ENCODE measurements at places on chromosomes 3 and 15. TPM values are rescaled to one million over a fixed set of nuclear protein-coding genes. Genes with fewer than 3 reads are reported as not detected.

Gene MYZAP
- 0.72 TPM for total RNA-seq

- DNase-seq = no peak
Observed at GRCh38 chr3:161221806-161222600, 892 bp downstream of the NMD3 start.

DNA sequence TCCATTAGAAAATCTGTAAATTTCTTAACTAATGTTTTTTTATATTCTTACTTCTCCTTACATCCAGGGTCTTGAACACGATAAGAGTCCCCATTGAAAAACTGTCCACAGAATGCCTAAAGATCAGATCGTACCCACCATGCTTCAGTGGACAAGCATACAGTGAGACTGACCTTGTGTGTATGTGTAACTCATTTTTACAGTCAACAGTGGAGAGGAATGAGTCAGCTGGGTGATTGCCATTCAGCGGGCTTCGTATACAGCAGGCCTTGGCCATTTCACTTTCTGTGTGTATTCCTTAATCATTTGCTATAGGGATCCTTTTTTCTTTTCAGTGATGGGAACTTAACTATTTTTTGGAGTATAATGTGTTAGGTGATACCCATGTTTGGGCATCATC lies 10.6 kb downstream of the PARP14 start:
- DNase-seq = no peak

- no peak for DNase-seq
Observed at GRCh38 chr3:194339356-194339755, 11.8 kb downstream of the CPN2 start.

DNA sequence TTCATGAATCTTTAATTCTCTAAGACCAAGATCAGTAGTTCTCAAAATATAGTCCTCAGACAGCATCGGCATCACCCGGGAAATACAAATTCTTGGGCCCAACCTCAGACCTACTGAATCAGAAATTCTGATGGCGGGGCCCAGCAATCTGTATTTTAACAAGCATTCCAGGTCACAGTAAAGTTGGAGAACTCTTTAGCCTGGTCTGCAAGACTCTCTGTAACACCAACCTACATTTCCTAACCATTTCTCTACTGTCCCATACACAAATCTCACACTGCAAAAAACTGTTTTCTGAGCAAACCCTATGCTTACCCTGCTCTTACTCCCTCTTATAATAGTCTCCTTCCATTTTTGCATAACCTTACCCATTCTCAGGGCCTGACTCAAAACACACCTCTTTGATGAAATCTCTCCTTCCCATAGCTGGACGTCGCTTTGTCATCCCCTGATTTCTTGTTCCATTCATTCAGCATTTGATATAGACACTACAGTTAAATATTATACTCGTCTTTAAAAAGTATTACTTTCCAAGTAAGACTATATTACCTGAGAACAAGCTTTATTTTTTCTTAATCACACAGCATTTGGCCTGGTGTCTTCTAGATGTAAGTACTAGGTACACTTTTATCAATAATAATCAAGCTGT lies 83.3 kb upstream of the MYO5C start:
- DNase-seq = no peak

Gene PIERCE2
- total RNA-seq = not detected

DNA sequence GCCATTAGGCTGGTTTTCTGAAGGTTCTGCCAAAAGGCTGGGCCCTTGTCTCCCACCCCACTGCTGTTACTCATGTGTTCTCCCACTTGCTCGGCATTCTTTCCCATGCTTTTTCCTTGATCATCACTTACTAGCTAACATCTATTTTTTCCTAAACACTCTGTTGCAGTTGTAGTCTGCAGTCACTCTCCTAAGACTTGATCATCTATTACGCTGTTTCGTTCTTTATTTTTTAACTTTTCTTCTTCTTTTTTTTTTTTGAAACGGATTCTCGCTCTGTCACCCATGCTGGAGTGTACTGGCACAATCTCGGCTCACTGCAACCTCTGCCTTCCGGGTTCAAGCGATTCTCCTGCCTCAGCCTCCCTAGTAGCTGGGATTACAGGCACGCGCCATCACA lies 176.3 kb downstream of the IGF1R start:
- no peak for DNase-seq

GRCh38 chr15:87760547-87761314 lies 495.8 kb downstream of the NTRK3 start:
- no peak for DNase-seq

Gene GPR176
- 69.5 TPM for total RNA-seq

DNA sequence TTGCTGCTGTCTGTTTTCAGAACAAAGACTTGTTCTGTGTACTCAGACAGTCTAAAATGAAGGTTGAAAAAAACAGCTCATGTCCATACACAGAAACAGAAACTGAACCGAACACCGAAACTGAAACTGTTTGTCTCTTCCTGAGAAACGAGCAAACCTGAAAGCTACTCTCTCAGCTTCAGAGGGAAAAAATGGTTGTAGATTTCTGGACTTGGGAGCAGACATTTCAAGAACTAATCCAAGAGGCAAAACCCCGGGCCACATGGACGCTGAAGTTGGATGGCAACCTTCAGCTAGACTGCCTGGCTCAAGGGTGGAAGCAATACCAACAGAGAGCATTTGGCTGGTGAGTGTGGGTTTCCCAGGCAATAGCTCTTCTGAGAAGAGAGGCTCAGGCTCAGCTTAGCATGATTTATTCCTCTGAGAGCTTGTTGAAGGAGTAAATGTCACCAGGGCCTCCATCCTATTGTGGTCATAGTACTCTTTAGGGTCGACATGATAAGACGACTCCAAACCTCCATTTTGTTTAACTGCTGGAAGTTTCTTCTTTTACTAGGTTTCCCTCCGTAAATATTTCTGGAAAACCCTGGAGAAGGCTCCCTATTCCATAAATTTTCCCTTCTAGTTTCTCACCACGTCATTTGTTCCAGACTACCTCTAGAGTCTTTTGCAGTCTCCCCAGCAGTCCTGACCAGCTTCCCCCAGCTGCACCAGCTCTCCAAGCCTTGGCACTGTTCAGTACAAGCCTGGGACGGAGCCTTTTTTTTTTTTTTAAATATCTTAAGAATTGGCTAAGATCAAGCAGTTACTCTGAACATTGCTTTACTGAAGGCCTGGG lies at the start of gene RTP4:
Gene RTP4 (plus strand): TSS at position 135 of the 838 bp plus-strand sequence. CDS start 57 bp downstream, at position 192.
- no peak for DNase-seq

DNA sequence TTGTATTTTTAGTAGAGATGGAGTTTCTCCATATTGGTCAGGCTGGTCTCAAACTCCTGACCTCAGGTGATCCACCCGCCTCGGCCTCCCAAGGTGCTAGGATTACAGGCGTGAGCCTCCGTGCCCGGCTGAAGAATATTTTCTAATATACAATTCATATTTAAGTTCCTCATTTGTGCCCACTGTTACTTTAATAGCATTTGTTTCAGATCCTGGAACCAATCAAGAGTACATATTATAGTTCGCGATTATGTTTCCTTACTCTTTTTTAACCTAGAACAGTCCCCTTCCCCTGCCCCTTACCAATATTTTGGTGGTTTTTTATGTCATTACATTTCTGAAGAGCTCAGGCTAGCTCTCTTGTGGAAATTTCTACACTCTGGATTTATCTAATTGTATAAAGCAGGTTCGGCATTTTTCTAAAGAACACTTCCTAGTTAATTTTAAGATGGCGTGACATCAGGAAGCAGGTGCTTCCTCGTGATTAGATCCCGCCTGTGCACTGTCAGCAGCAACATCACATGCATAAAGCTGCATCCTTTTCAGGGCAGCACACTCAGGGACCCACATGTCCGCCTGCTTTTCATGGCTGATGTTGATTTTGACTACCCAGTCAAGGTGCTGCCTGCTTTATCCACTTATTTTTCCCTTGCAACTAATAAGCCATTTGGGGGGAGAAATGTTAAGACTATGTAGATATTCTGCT lies 88.7 kb upstream of the EPHB3 start:
- no peak for DNase-seq

Gene CASR
- not detected for total RNA-seq

DNA sequence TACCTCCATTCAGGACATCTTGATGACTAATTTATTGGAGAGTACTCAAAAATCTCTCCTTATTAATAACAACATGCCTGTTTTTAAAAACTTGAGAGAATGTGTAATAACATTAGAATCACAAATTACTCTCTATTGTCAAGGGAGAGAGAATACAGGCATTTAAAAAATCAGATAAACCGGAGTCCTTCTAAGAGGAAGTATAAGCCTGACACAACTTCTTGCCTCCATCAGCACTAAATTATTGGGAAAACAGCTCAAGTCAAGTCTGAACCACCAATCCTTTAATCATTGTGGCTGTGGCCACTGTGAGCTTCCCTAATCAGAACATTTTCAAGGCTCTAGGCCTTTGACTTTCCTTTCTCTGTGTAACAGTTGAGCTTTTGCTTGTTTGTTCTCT lies 38.0 kb downstream of the SSR3 start:
- no peak for DNase-seq

- no peak for DNase-seq
Observed at GRCh38 chr3:28139288-28139687, 102.1 kb upstream of the CMC1 start.

GRCh38 chr3:197499427-197499826 lies 56.3 kb downstream of the BDH1 start:
- DNase-seq = peak; percentile 79

GRCh38 chr3:128335621-128336296 lies 130.9 kb downstream of the DNAJB8 start:
- DNase-seq = no peak

DNA sequence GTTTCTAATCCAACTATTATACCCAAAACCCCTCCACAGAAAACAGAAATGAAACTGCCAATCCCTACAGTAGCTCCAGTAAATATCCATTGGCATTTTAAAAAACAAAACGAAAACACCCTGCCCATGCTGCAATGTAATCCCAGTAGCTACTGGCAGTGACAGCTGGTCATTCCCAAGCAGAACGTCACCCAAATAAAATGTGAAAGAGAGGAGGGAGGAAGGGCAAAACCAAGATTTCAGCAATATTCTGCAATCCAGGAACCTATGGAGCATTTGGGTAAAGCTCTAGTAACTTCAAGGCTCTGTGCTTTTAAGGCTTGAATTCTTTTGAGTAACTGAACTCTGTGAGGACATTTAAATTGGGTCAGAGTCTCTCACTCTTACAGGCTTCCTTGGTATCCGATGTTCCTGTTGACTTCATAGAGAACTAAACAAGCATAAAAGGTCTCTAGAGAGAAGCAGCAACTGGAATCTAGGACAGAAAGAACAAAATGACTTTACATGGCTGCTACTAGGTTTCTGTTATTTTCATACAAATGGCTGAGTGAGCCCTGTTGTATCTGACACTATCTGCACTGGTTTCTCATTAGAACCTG lies 136.2 kb downstream of the TNIK start:
- no peak for DNase-seq

DNA sequence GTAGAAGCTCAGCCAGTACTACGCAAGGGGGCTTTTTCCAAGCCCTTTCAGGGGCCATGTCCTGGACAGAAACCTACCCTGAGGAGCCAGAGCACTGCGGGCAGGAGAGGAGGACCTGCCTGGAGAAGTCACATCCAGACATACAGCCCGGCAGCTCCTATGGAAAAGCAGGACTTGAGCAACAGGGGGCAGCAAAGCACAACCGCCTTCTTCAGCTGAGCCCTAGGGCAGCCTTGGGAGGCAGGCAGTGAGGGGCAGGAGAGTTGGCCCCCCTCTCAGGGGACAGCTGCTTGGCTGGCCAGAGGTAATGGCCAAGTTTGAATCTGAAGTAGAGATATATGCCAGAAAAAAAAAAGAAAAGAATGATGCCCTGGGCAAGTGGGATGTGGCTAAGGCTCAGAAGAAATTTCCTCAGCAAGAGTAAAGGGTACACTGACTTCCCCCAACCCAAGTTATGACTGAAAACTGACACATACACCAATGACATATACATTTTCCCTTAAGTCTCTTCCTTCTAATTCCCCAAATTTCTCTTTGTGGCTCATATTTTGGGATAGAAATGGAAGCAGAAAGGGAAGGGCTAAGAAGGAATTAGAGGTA lies 56.9 kb downstream of the CYP19A1 start:
- peak; percentile 59 for DNase-seq

- DNase-seq = no peak
Observed at GRCh38 chr15:77877869-77878577, 199.5 kb downstream of the TBC1D2B start.

DNA sequence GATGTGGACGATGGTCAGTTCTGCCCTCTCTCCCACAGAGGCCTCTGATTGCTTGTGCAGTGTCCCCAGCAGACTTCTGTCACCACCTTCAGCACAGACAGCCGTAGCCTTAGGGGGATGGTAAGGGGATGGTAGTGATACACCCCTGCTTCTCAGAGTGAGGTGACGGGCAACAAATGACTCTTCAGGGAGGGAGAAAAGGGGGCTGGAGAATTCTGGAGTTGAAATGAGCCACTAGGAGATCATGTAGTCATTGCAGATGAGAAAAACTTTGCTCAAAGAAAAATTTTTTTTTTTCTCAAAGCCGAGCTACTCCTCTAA lies 29.6 kb upstream of the TIMP4 start:
- DNase-seq = no peak

Measured in SJSA1 (cell line).